Stimulated activated CD4-positive, alpha-beta T cell treated with anti-CD3 and anti-CD28 coated beads, TNF-alpha, amount 100 ng/mL, for 1 hour (primary cell): ENCODE measurements at places on chromosomes 11 and 22.

DNA sequence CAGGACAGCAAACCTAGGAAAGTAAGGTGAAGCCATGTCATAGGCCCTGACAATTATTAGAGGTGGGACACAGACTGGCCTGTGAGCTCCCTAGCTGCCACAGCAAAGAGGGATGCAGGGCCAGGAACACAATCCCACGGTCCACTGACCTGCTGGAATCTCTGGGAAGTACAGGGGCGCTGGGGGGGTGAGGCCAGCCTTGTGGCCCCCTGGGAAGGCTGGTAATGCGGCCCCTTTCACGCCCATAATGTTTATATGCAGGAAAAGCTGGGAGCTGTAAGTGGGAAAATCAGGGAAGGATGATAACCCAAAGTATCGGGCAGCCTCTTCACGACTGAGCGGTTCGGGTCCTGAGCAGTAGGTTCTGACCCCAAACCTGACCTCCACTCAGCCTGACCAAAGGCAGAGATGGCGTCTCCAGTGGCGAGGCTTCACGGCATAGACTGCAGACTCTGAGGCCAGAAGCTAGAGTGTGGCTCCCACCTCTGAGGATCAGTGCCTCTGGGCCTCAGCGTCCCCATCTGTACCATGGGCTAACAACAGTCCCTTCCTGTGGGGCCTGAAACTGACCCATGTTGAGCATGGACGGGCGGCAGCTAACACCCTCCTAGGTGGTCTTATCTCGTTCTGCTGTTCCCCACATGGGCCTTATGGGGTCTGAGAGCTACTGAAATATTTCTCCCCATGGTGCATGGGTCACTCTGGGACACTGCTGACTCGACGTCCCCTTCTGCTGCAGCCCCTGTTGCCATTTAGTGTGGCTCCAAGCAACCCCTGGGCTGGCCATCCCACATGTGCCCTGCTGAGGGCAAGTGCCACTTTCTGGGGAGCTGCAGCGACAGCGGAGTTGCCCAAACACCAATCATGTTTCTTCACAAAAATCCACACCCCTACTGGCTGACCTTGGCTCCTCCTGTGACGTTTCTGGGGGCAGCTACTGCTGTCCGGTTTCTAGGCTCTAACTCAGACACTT, 101.8 kb downstream of the PHF21B start:
- no peak for DNase-seq

DNA sequence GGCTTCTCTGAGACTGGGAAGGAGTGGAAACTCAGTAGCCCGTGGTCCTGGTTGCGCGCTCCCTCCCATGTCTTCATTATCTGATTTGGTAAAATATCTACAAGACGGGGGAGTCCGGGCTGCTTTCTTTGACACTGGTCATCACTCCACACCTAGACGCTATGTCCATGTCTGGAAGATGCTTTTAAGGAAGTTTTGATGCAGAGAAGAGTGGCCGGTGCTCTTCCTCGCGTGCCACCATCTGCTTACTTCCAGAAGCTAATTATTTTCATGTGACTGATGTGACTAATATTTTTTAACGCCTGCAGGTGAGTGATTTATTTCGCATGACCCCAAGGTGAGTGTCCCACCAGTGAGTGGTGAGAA, 339 bp upstream of the TRIM21 start:
- no peak for DNase-seq

DNA sequence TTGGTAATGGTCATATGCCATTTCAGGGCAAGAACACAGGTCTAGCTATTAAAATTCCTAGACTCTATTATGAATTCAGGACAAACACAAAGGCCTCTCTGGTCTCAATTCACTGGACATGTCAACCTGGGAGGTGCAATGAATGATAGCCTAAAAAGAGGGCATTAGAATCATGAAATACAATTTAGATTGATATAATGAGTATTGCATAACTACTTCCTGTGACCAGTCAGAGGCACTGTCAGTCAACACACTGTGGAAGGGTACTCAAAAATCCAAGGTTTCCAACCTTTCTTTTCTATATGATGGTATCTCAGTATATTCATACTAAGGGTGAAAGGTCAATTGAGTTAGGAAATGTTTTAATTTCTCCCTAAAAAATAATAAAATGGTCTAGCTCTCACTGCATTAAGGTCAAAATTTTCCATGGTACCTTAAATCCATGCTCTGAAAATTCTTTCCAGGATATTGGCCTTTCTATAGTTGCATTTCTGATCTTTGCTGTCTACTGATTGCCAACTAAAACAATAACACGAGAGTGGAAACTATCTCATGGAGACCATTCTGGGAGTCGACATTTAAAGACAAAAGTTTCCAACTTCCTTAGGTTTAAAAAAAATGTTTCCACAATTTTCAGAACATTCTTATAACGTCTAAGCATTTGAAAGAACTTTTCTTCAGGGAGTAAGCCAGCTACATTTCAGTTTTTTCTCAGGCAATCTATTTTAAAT, 81.7 kb upstream of the APOA1 start:
- no peak for DNase-seq

DNA sequence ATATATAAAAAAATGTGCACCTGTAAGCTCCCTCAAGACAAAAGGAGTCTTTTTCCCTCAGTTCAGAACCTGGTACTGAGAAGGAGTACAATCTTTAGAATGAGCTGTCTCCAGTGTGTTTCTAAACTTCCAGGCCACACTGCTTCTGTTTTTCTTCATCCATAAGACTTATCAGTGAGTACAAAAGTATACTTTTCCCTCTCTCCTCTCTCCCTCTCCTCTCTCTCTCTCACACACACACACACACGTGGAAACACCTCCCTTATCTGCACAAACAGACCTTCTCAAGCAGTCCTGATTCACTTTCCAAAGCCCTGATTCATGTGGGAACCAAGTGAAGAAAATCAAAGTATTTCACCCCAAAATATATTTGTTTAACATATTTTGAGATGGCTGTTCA, 220.7 kb upstream of the UBASH3B start:
- DNase-seq: no peak

DNA sequence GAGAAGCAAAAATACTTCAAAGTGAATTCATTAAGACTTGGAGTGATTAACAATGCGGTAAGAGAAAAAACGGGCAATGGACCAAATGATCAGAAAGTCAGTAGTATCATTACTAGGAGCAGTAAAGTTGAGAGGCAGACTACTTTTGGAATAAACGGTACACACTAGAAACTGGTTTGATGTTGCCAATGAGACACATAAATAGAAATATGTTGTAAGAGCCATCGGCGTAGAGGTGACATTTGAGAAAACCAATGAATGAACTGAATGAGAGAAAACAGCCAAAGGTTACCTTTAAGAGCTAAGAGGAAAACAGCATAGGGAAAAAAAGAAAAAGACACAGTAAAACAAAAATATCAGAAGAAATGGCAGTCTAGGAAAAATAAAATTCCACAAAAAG, 6.2 kb downstream of the CHORDC1 start:
- DNase-seq: no peak

- DNase-seq: no peak
These were observed 3.2 kb upstream of the PIWIL4 start for GRCh38 chr11:94563848-94564467.

GRCh38 chr11:102727890-102728289, 3.1 kb upstream of the MMP8 start:
- no peak for DNase-seq

GRCh38 chr22:17257121-17258001, 38.1 kb upstream of the ADA2 start:
- DNase-seq: no peak

- no peak for DNase-seq
These were observed 41.3 kb downstream of the ABTB2 start for GRCh38 chr11:34316347-34317035.

- DNase-seq: no peak
These were observed 6.7 kb downstream of the SCARF2 start for GRCh38 chr22:20430720-20431510.

DNA sequence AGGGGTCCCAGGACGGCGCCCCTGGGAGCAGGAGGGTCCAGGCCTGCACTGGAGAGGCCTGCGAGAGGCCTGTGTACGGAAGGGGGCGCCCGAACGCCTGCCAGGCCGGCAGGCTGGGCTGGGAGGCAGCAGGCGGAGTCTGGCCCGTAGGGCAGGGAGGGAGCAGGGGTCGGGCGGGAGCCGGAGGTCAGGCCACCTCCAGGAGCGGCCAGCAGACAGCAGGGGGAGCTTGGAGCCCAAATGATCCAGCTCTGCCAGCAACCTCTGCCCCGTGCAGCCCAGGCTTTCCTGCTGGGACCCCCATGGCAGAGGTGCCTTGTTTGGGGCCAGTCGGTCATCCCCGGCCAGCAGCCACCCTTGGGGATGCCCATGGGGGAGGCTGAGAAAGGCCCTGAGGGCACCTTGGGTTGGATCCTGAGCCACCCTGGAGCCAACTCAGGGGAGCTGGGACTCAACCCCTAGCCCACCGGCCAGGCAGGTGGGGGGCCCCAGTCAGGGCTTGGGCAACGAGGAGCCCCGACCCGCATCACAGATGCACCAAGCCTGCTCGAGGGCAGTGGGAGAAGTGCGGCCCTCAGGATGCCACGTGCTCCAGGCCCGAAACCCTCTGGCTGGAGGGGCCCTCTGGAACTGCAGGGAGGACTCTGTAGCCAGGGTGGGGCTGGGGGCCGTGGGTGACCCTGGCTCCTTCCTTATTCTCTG, 9.6 kb upstream of the SYT8 start:
- DNase-seq: no peak

DNA sequence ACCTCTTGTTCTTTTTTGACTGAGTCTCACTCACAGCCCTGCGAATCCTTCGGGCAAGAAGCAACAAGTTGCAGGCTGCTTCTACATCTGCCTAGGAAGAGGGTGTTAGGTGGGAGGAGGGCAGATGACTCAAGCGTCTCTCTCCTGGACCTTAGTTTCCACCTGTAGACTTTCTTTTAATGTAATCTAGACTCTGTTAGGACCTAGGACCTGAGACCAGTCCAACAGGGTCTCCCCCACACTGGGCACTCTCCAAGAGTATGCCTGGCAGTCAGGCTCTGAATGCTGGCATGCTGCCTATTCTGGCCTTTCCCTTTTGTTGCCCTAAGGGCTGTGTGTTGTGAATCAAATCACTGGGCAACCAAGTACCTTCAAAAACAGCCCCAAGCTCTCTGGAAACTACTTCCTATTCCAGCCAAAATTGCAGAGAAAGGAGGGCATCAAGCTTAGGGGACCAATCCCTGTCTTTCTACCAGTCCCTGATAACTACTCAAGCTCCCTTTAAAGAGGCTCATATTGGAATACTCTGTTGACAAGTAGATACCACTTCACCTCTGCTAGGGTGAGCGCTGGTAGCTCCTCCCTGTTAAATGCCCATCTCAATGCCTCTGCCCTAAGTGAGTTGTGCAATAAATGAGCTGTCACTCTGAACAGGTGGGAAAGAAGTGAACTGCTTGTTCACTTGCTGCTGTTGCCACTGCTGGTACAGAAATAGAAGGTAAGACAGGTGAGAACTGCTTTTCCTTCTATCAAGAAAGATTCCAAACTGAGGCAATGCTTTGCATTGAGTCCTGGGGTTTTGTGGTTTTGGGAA, at the start of gene BBOX1:
TSS of gene BBOX1 (plus strand) at position 514 of the 814 bp plus-strand sequence. CDS start 14,616 bp downstream, outside the sequence.
- DNase-seq: no peak

DNA sequence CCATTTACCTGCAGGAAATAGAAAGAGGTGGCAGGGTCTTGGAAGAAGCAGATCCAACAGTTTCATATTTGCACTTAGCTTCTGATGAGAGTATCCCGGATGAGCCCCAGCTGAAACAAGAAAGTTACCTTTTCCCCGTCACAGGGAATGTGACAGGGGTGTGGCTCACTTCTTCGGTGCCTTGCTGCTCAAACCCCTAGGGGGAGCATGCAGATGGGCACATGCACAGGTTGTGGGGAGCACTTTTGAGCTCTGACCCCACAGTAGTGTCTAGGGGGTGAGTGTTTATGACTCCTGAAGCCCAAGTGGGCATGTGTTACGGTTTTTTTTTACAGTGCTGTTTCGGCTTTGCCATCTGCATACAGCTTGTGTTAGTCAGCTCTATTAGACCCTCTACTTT, 1221.0 kb downstream of the JRKL start:
- no peak for DNase-seq

DNA sequence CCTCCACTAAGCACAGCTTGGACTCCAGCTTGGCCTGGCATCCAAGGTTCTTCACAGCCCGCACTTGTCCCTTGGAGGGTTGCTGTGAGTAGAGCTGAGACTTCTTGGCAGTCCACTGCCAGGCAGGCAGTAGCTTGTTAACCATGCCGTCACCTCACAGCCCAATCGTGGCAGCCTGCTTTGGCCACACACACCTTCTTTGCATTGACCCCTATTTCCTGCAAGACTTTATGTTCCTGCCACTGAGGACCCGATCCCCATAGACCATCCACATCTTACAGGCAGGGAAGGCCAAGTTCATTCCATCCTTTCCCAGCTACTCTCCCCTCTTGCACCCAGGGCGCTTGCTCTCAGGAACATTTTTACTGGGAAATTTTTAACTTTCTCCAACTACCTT, 2.5 kb upstream of the PYGM start:
- DNase-seq: no peak

DNA sequence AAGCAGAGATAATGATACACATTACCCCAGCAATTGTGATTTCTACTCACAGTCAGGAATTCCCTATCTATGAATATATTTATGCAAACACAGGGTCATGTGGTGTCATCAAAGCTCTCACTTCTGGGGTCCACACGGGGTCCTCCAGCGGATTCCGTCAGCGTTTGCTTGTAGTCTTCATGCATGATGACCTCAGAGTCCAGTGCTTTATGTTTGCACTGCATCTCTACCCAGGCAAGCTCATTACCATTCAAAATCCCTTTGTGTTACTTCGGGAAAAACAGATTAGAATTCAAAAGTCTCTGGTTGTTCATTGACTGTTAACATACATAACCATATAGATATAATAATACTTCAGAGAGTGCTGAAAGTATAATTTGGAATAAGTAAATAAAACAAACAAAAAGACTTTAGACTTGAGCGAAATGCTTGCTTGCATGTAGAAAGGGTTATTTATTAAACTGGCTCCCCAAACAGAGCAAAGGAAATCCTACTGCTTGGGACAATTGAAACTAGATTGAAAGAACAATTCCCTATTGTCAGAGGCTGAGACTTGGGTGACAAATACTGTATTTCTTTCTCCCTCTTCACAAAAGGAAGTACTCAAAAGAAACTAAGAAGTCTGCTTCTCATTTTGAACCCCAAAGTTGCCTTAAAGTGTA, 423.1 kb downstream of the ETS1 start:
- no peak for DNase-seq
